Naive thymus-derived CD8-positive, alpha-beta T cell (primary cell): ENCODE measurements at places on chromosomes 12 and 14.
A peak's percentile ranks its signal among the peaks of the same experiment; 100 is the strongest.

DNA sequence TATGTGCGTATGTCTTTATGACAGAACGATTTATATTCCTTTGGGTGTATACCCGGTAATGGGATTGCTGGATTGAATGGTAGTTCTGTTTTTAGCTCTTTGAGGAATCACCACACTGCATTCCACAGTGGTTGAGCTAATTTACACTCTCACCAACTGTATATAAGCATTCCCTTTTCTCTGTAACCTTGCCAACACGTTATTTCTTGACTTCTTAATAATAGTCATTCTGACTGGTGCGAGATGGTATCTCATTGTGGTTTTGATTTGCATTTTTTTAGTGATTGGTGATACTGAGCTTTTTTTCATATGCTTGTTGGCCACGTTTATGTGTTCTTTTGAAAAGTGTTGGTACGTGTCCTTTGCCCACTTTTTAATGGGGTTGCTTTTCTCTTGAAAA is 49.7 kb downstream of the FRS2 start:
- no peak for DNase-seq

GRCh38 chr12:77486872-77487271 is 343.8 kb upstream of the NAV3 start:
- DNase-seq = no peak

- DNase-seq = no peak
These were observed 2.6 kb downstream of the DTX1 start for GRCh38 chr12:113059071-113059595.

- DNase-seq = peak; percentile 68
These were observed 17.8 kb upstream of the RPS6KA5 start for GRCh38 chr14:91078095-91078737.

DNA sequence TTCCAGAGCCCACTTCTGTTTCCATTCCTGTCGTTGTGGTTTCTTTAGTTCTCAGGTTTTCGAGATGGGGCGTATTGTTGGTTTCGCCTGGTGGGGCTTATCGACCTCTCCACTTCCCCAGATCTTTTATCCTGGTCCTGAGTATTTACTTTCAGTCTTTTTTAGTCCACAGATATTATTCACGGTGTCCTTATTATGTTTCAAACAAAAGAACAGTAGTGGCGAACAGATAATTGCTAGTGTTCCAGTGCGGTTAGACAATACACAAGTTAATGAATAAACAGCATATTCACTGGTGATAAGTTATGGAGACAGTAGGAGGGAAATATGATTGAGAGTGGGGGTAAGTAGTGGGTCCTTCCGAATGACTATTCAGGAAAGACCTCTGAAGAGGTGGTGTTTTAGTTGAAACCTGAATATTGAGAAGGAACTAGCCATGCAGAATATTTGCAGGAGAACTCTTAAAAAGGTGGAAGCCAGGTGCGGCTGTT is 668 bp downstream of the TMEM260 start:
- no peak for DNase-seq

DNA sequence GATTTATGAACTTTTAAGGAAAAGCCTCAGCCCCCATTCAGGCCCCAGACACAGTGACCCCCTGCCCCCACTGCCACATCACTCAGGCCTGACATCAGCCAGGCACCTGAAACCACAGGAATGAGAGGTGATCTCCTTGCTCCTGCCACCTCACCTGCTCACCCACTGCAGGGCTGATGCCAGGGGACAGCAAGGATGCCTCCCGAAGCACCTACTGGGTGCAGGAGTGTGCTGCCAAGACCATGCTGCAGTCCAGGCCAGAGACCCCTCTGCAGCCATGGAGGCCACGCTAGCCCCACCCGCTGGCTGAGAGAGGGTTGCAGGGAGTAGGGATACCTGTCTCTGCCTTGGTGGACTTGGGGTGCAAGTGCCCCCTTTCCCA is 18.6 kb upstream of the KRT7 start:
- DNase-seq = no peak

GRCh38 chr14:76015668-76016067 is 30.1 kb downstream of the IFT43 start:
- no peak for DNase-seq

DNA sequence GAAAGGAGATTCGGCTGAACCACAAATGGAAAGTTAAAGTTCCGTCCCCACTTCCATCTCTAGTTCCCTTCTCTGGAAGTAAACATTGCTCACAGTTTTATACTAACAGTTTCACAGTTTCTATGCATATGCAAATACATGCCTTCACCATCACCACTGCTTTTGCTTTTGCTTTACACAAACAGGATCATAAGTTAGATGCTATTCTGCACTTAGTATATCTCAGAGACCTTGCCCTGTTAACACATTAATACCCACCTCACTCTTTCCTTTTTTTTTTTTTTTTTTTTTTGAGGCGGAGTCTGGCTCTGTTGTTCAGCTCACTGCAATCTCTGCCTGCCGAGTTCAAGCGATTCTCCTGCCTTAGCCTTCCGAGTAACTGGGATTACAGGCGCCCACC is 890 bp downstream of the TEP1 start:
- peak; percentile 46 for DNase-seq

DNA sequence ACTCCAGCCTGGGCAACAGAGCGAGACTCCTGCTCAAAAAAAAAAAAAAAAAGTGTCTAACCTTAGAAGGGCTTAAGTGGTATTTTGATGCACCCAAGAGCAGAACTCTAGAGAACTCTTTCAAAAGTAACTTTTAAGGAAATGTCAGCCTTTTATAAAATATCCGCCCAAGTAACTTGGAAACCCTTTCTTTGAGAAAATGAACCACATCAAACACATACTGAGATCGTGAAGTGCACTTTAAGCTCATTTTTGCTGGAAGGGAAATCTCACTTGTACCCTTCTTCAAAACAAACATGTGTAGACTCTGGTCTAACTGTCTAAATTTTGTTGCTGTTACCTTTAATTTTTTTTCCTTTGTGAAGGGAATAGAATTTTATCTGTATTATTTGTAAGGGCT is 5.5 kb downstream of the C12orf56 start:
- peak; percentile 59 for DNase-seq

DNA sequence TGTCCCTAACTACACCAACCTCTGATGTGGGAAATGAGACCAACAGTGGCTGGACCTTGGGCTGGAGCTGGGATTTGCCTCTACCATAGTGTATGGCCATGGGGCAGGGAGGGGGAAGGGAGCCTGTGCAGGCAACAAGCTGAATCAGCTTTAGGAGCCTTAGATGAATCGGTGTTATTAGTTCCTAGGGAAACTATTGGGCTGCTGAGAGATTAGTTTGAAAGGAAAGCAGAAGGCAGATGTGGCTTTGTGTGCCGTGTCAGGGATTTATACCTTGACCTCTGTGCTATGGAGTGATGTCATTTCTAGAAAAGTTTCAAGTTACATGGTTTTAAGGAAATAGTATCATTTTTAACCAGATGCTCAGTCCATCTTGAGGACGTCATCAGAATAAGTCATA is 19.5 kb upstream of the GAS2L3 start:
- DNase-seq = no peak

GRCh38 chr14:68665131-68665530 is 127.7 kb downstream of the ZFP36L1 start:
- no peak for DNase-seq

GRCh38 chr12:9626821-9627220 is 19.1 kb upstream of the KLRB1 start:
- DNase-seq = no peak

DNA sequence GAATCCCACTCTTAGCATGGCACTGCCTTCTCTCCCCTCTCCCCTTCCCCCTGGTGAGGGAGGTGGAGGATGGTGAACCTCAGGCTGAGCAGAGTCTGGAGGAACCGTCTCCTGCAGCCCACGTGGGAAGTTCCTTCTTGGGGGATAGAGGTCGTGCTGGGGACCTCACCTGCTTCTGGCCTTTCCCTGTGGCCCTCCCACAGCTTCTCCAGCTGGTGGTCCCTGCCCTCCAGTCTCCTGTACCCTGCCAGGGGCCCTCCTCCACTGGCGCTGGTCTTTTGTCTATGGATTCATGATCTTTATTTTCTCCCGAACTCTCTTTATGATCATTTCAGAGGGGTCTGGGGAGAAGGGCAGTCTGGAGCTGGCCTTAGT is 9.0 kb upstream of the MTA1 start:
- no peak for DNase-seq

DNA sequence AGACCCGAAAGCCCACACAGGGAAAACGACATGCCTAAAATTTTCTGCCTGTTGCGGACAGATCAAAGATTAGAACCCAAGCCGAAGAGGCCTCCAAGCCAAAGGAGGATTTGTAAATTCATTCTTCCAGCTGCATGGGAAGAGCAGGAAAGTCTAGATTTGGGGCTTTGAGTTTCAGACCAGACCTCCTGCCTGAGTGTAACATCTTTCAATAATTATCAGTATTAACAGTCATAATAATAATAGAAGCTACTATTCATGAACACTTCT is 1.7 kb upstream of the HSPB8 start:
- no peak for DNase-seq
